NCI-H2029 treated with DMSO at 0.1 percent for 48 hours (cell line): ENCODE measurements at places on chromosomes 4 and X.

DNA sequence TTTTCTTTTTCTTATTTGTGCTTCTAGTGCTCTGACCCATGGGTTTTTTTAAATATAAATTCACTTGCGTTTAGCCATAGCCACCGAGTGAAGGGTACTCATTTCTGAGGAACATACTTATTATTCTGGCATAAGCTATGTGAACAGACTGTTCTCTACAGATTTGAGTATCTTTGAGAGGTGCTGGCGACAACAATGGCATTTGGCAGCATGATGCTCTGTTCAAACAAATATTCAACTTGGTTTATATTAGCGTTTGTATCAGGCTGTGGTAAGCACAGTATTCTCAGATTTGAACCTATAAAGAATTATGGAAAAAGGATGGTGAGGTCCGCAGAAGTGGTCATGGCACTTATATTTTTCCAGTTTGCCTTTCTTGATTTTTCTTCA, 108.7 kb upstream of the LIMCH1 start:
- DNase-seq: peak; percentile 75

GRCh38 chr4:39484582-39485272, 25.9 kb downstream of the LIAS start:
- no peak for DNase-seq

DNA sequence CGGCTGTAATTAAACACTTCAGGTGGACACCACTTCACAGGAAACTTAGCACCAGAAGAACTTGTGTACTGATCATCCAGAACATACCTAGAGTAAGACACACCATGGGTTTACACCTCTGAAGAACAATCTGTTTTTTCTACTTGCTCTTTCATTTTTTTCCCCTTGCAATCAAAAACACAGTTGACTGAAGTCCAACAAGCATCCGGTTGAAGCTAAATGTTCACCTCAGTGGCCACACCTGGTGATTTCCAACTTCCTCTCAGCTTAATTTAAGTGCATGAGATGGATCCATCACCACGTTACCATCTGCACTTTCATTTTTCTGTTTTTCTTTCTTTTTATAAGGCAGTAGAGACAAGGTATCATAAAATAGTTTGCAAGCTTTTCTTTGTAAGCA, 4.9 kb upstream of the TXK start:
- DNase-seq: no peak

DNA sequence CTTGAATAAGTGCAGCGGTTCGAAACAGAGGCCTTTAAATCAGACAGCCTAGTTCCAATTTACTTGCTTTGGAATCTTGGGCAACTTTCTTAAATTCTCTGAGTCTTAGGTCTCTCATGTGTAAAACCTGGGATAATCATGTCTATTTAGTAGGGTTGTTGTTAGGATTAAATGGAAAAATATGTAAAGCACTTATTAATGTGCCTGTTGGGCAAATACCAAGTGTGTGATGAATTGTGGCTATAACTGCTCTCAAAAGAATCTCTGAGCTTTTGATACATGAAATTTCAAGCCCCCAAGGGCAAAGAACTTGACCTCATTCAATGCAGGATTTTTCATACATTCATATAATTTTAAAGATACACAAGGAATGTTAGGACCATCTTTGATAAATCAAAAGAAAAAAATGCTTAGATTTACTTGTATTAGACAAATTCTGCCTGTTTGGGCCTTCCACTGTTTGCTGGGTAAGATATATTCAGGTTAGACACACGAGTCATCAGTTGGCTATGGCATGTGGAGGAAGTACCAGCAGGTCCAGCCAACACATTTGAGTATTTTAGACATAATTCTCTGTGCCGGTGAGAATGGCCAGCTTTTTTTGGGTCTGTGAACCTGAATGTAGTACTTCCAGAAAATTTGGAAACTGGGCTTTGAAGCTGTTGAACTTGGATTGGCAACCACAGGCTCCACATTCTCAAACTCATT, 241.4 kb upstream of the CNKSR2 start:
- DNase-seq: no peak

DNA sequence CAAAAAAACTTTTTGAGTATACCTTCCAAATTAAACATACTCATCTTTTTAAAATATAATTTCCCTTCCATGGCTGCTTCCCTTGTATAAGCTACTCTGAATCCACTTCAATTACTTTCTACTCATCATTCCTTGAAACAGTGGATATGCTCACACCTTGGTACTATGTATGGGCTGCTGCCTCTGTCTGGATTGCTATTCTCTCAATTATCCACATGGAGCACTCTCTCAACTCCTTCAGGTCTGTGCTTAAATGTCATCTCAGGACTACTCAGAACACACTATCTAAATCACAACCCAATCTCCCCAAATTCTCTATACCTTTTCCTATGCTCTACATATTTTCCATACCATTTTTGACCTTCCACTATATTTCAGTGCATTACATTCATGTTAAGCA, 898.9 kb upstream of the EPHA5 start:
- DNase-seq: no peak

DNA sequence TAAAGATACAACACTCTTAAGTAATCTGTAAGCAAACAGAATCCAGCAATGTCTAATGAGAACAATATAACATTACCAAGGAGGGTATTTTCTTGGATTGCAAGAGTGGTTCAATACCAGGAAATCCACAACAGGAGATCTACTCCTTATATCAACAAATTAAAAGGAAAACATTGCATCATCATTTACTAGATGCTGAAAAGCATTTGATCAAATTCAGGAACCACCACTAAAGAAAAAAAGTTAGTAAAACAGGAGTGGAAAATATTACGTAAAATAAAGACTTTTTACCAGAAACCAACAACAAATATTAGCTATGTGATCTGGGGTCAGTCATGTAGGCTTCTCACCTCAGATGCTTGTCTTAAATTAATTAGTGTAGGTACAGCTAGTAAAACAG, 66.8 kb upstream of the MAB21L2 start:
- DNase-seq: no peak
